ENCODE measurements at places on chromosomes 1 and 21.

DNA sequence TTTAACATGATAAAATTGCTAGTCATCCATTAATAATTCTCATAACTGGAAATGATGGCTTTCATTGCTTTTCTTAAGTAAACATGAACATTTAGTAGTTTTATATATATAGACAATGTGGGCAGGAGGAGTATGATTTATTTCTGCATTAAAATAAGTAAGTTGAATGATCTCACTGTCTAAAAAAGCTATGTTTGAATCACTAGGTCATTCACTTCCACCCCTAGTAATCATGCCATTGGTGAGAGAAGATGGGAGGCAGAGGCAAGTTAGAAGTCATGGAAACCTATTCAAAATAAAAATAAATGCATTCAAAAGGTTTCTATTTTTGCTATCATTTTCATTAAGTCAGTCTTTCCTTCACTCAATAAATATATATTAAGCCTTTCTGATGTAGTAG is 226.4 kb downstream of the DUSP10 start:
- DNase-seq: no peak

GRCh38 chr1:207205614-207206061 is 101.6 kb downstream of the C4BPA start:
- no peak for DNase-seq

DNA sequence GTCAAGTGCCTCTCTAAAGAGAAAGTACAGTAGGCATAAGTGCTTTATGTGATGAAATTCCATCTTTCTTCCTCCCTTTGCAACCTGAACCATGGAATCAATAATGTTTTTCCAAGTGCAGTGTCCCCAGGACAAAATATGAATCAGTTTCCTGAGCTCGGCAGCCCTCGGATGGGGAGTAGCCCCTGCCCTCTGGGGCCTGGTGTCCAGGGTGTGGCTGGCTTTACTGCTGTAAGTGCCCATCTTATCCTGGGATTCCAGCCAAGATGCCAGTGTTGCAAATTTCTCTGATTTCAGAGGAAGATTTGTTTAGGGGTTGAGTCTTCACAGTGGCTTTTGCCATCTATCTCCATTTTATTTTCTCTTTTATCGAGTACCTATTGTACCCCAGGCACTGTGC is 40.5 kb upstream of the SRP9 start:
- no peak for DNase-seq

DNA sequence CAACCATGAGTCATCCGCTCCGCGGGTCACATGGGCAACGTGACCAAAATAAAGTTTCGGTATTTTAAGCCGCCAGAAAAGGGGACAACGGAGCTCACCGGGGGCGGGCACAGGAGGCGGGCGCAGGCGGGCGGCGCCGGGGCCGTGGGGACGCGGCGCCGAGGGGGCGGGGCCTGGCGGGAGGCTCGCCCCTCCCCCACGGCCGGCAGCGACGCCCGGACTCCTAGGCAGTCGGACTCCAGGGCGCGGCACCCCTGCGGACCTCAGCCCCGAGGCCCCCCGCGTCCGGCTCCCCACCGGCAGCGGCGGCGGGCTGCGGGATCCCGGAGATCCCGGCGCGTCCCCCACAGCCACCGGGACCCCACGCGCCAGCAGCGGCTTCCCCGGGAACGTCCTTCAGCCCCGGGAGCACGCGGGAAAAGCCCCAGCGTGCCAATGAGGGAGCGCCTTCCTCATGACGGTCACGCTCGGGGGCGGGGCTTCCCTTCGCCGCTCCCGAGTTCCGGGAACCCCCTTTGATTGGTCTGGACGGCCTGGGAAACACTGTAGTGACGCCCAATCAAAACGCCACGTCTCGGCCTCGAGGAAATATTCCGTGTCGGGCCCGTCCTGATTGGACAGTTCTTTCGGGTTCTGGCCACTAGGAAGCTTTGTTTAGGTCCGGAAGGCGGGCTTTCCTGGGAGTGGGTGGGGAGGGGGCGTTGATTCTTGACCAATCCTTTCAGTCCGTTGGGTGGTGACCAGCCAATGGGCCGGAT is 515 bp upstream of the CAMTA1 start:
- peak; percentile 99 for DNase-seq

DNA sequence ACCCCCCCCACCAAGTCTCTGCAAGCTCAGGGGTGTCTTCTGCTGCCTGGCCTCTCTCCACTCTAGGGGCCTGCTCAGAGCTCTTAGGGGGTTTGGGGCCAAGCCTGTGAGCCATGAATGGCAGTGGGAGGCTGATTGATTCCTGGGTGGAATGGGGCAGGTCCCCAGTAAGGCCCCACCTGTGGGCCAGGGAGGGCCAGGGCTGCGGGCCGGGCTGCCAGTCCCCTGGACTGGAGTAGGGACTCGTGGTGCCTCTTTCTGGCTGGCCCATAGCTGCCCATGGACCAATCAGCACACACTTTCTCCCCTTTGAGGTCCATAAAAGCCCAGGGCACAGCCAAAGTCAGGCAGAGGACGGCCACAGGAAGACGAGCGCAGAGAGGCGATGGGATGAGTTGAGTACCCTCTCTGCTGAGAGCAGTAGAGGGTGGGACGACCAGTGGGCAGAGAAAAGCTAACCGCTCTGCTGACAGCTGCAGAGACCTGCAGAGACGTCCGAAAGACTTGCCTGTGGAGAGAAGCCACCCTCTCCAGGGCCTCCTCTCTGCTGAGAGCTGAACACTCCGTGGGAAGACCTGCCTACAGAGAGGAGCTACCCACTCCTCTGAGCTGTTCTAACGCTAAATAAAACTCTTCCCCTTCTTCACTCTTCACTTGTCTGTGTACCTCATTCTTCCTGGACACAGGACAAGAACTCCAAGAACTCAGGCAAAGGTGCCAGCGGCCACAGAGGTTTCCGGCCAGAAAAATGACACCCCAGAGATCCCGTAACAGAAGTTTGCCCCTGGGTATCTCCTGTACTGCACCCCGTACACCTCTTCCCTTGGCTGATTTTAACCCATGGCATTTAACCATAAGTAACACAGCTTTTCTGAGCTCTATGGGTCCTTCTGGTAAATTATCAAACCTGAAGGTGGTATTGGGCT is 38.2 kb upstream of the TARDBP start:
- DNase-seq: no peak

- no peak for DNase-seq
These were observed 37.8 kb downstream of the SPEN start for GRCh38 chr1:15885269-15885668.

All from lower lobe of right lung (tissue), 2 donors.